M059J (cell line): ENCODE measurements at places on chromosomes 2 and 18. TPM values are rescaled to one million over a fixed set of nuclear protein-coding genes. Genes with fewer than 3 reads are reported as not detected.

RHOB gene
- 81.9 and 102 TPM in 2 replicates for total RNA-seq

KCNS3 gene
- 65.7 and 72.5 TPM in 2 replicates for total RNA-seq

M1AP gene
- not detected in 2 replicates for total RNA-seq

PLGLB1 gene
- total RNA-seq = 0.49 TPM in 1 of 2 replicates, not detected in the other

TUBA4A gene
- total RNA-seq = 105 and 129 TPM in 2 replicates

ANKRD30BL gene
- total RNA-seq = not detected in 2 replicates

ELOA2 gene
- total RNA-seq = not detected in 2 replicates

CD28 gene
- not detected in 2 replicates for total RNA-seq

TMEM198 gene
- total RNA-seq = 2.5 and 3.5 TPM in 2 replicates

MGAT4A gene
- not detected in 2 replicates for total RNA-seq

ERFE gene
- total RNA-seq = 1.6 and 5.2 TPM in 2 replicates

SERPINB4 gene
- 0.05 TPM in 1 of 2 replicates, not detected in the other for total RNA-seq

GPR45 gene
- not detected in 2 replicates for total RNA-seq

CYS1 gene
- 0.10 and 0.79 TPM in 2 replicates for total RNA-seq

TEX44 gene
- not detected in 2 replicates for total RNA-seq

L3MBTL4 gene
- 0.05 and 0.15 TPM in 2 replicates for total RNA-seq

ASB18 gene
- 0.30 TPM in 1 of 2 replicates, not detected in the other for total RNA-seq

FBLN7 gene
- 3.0 and 3.9 TPM in 2 replicates for total RNA-seq

SLC38A11 gene
- total RNA-seq = 0.44 and 0.62 TPM in 2 replicates

- DNase-seq = no peak
These were observed 70.4 kb downstream of the ZNF532 start for GRCh38 chr18:58934933-58935577.

DNA sequence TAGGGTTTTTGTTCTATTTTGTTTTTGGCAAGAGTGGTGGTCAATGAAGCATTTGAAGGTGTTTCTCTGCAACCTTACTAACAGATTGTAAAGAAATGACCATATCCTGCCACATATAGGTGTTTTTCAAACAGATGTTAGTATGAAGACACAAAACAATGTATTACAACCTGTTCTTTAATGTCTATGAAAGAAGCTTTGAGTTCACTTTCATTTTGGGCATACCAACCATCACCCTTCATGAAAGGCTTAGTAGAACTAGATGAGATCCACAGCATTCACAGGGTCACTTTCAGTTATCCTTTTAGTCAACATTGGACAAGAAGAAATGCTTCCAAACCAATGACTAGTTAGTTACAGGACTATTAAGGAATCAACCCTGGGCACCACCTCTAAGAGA lies 95.1 kb downstream of the EHBP1 start:
- no peak for DNase-seq

DNA sequence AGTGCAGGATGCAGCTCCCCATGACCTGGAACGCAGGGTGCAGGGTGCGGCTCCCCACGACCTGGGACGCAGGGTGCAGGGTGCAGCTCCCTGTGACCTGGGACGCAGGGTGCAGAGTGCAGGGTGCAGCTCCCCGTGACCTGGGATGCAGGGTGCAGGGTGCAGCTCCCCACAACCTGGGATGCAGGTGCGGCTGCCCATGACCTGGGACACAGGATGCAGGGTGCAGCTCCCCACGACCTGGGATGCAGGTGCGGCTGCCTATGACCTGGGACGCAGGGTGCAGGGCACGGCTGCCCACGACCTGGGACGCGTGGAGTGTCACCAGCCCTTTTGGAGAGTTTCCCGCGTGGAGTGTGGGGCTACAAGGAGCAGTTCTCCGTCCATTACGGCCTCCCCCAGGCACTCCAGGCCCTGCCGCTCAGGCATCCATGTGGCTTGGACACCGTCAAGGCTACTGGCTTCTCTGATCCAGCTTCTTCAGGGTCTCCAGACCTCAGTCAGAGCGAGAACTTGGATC lies 38.7 kb downstream of the PXDN start:
- DNase-seq = no peak

GRCh38 chr18:61697306-61697909 lies 195.4 kb downstream of the RNF152 start:
- no peak for DNase-seq

- DNase-seq = no peak
These were observed 13.4 kb downstream of the TANK start for GRCh38 chr2:161173541-161174194.

GRCh38 chr2:55923091-55923981 lies at the start of gene EFEMP1:
Gene EFEMP1 (minus strand): TSS chr2:55923782. CDS start chr2:55922440, 1,342 bp downstream.
- peak; percentile 67 for DNase-seq

DNA sequence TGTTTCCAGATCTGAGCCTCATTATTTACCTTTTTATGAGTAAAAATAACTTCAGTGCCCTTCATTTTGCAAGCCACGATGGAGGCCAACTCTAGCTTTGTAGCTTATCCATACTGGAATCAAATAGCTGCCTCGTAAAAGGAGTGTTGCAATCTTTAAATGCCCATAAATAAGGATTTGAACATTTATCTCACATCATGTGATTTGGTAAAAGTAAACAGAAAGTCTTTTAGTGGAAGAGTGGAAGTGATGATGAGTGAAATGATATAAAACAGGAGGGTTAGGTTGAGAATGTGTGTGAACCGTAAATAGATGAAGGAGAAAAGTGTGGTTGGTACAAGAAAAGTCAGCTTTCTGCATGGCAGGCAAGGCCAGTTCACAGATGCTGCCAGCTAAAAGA lies 348.9 kb downstream of the OSR1 start:
- peak; percentile 76 for DNase-seq

DNA sequence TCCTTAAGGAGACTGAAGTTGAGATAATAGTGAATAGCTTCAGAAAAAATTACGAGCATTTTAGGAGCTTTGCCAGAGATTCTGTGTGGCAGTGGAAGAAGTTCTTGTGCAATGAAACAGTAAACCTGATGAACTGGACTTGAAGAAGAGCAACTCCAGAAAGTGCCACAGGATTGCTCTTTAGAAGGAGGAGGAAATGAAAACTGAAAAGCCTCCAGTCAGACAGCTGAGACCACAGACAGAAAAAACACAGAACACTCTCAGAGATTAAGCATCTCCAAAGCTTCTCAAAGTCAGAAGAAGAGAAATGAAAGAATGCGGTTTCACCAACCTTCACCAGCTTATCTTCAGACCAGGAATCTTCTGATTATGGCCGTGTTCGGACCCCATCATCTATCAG lies 329.7 kb upstream of the CNTNAP5 start:
- DNase-seq = no peak

DNA sequence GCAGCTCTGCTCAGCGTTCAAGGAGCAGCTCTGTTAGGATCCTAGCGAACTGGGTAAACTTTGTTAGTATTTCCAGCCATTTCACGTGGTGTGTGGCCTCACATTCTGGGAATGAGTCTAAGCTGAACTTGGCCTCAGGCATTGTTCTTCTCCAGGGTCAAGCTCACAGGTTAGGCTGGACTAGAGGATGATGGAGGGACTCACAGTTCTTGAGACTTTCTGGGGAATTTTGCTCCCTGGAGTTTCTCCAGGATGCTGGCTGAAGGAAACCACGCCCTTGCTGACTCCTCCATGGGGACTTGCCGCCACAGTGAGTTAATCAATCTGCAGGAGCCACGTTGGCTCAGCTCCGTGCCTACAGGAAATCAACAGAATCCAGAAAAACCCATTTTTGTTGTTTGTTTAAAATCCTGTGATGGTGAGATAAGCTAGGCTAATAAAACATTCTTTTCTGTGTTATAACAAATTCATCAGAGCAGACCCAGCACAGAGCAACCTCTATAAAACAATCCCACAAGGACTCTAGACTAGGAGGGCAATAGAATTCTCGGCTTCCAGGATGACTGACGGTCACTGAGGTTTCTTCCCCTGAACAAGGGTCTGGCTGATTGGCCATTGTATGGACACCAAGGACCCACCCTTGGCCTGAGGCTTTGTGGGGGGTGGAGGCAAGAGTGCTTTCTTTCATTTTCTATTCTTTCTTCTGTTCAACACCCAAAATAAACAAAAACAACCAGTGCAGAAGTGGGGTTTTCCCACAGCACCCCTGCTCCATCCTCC lies 12.6 kb downstream of the CNDP1 start:
- peak; percentile 86 for DNase-seq

- DNase-seq = no peak
These were observed 102.9 kb downstream of the TPO start for GRCh38 chr2:1515986-1516797.

GRCh38 chr2:125684932-125685331 lies 971.0 kb upstream of the GYPC start:
- DNase-seq = no peak

DNA sequence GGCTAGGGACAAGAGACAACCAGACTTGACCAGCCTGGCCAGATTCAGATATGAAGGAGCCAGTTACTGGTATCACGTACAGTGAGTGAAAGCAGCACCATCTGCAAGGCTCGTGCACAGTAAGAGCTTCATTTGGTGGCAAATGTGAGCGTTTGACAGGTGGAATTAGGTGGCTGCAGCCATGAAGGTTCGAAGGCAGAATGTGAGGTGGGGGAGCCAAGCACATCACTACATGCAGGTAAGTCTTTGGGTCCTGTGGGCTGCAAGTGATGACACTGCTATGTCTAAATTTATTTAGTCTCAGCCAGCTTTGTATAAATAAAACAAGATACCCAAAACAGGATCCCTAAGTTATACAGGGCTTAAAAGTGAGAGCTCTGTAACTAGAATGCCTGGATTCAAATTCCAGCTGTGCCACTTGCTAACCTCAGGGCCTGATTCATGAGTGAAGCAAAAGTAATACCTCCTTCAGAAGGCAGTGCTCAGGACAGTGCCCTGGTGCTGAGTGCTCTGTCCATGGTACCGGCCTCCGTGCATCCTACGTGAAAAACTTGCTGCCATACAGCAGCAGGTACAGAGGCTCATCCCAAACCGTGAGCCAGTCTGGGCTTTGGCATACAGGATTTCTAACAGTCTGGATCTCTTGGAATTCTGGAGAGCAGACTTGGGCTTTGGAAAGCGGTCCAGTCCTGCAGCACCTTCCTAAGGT lies 18.6 kb downstream of the DDX18 start:
- peak; percentile 34 for DNase-seq

- DNase-seq = no peak
These were observed 69.1 kb downstream of the FEZ2 start for GRCh38 chr2:36528766-36529392.

DNA sequence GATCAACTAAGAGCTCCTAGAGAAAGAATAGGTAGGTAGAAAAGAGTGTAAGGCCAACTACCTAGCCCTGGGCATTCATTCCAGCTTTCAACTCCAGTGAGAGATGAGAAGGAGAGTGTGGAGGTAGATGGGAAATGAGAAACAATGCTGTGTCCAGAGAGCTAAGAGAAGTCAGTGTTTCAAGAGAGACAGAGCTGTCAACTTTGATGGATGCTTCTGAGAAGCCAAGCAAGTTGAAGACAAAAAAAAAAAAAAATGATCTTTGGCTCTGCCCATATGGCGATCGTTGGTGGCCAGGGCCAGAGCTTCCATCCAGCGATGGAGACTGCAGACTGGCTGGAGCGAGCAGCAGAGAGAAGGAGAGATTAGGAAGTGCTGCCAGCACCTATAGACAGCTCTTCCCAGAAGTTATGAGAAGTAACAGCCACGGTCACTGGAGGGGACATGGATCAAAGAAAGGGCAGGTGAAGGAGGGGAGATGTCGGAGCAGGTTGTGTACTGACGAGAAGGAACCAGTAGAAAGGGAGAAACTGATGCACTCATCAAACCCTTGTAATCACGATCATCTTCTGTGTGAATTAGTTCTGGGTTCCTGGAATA lies 112.4 kb upstream of the PPP1CB start:
- DNase-seq = no peak

DNA sequence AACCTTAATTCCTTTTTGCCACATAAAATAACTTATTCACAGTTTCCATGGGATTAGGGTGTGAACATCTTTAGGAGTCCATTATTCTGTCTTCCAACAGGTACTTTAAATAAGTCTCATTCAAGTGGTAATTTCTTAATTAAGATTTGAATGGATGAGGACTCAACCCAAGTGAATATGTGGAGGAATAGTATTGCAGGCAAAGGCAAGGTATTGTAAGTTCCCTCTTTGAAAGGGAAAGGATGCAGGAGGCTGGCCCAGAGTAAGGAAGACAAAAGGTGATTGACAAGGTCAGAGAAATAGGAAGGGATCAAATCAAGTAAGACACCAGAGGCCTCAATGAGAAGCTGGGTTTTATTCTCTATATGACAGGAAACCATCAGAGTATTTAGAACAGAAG lies 238.2 kb upstream of the RBMS1 start:
- no peak for DNase-seq

- peak; percentile 62 for DNase-seq
These were observed 50.3 kb upstream of the GREB1L start for GRCh38 chr18:21191596-21192307.

DNA sequence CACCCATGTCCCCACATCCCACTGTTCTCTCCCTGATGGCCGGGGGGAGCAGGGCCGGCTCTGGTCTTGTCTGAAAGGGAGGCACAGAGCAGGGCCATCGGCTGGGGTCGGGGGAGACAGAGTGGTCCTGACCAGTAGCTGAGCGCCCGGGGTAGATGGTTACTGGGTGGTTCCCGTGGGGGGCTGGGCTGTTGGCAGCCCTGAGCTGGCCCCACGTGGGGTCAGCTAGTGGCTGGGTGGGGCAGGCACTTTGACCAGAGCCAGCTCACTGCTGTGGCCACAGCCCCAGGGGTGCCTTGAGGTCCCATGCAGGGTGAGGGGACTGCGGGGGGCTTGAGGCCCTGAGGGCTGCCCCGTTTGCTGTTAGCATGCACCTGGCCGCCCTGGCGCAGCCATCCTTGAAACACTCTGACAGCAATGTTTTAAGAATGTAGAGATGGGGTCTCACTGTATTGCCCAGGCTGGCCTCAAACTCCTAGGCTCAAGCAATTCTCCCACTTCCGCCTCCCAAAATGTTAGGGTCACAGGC lies 12.3 kb upstream of the NEU4 start:
- DNase-seq = no peak

DNA sequence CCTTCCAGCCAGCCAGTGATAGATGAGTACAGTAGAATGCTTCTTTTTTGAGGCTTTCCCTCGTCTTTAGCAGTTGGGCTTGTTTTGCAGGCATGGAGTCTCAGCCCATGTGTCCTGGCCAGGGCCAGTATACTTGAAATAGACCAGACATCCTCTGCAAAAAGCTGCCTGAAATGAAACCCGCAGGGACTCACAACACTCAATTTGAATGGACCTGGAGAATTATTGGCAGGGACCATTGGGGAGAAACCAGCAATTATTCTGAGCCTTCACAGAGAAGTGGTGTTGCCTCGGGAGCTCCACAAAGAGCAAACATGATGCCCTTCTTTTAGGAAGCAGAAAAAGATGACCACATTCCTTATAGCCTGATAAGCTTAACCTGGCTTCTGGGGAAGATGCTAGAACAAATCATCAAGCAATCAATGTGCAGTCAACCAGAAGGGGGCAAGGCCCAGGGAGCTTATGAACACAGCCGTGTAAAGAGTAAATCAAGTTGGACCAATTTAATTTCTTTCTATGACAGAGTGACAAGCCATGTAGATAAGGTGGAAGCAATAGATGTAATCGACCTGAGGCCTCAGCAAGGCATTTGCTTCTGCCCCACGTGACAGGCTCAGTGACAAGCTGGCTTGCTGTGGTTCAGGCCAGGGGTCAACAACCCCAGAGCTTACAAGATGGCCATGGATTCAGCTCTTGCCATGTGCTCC lies 42.1 kb downstream of the BOD1L2 start:
- DNase-seq = no peak

DNA sequence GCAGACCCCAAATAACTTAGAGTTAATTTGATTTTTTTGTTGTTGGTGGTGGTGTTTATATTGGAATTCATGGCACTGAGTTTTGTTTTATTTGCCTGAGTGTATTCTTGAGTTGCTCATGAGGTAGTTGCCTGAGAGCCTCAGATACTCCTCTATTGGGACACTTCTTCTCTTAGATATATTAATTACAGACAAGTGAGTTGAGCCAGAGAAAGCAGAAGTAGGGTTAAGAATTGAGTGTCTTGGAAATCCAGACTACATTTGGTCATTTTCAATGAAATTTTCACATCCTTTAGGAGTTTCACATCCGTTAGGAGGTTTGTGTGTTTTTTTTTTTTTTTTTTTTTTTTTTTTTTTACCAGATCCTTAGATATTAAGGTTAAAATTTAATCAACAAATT lies 29.0 kb downstream of the FMNL2 start:
- DNase-seq = no peak
